NCI-H1417 treated with DMSO at 0.1 percent for 48 hours (cell line): ENCODE measurements at places on chromosomes 13 and 19.

- DNase-seq, result no peak
Observed at GRCh38 chr13:112466132-112467058, 90.2 kb downstream of the SPACA7 start.

- no peak for DNase-seq
Observed at GRCh38 chr19:12834976-12835757, 788 bp upstream of the RTBDN start.

- DNase-seq, result no peak
Observed at GRCh38 chr19:19542507-19542906, 4.4 kb downstream of the CILP2 start.

GRCh38 chr13:114063545-114064449 lies 68.6 kb downstream of the RASA3 start:
- DNase-seq, result no peak

DNA sequence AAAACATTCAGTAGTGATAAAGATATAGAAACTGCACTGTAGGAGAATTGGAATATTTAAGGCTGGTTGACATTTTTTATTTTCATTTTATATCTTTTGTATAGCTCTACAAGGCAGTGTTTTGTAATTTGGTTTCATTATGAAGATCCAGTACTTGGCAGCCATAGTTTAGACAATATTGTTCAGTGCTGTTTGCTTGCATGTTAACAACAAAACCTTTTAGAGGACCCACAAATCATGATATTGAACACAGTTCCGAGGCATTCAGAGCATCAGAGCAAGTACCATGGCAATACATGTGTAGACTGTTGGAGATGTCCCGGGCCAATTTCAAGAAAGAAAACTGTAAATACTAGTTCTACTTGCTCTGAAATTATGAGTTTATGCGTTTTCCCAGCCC lies 25.6 kb upstream of the GARRE1 start:
- DNase-seq, result no peak

DNA sequence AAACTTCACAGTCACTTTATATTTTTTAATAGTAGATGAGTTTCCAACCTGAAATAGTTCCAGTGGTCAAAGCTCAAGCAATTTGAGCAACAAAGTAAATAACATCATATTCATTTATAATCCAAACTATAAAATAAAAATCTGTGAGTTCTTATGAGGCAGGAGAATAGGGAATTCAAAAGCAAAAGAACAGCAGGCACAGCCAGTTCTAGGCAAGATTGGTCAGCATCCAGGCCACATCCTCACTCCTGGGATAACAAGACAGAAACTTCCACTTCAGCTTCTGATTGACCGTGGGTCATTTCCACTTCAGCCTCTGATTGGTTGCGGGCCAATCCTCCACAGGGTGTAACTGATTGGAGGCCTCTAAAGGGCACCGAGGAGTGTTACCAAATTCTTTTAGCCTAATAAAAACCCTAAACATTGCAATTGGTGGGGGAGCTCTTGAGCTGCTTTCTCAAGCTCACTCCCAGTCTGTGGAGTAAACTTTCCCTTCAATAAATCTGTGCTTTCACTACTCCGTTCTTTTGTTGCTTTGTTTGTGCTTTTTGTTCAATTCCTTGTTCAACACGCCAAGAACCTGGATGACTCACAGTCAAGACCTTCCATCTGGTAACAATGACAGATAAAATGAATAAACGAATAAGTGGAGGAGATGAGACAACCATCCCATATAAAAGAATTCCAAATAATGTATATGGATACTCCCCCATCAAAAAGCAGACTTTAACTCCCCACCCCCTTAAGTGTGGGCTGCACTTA lies 42.6 kb upstream of the AMER2 start:
- DNase-seq, result no peak

DNA sequence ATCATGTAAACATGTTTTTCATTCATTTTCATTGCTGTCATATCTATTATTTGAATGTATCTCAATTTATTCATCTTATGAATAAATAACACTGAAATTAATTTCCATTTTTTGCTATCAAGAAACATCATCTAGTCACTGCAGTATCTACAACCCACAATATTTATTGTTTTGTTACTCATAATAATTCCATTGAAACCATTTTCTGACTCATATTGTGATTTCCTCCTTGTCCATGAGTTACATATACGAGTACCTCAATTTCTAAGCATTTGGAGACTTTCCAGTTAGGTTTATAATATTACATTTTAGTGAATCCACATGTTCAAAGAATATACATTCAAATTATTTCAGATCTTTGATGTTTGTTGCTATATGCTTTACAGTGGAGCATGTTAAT lies 1524.0 kb downstream of the SLITRK1 start:
- DNase-seq, result no peak
